ENCODE measurements at places on chromosomes 12 and 14. TPM values are rescaled to one million over a fixed set of nuclear protein-coding genes. Genes with fewer than 3 reads are reported as not detected.
A peak's percentile ranks its signal among the peaks of the same experiment; 100 is the strongest.

DNA sequence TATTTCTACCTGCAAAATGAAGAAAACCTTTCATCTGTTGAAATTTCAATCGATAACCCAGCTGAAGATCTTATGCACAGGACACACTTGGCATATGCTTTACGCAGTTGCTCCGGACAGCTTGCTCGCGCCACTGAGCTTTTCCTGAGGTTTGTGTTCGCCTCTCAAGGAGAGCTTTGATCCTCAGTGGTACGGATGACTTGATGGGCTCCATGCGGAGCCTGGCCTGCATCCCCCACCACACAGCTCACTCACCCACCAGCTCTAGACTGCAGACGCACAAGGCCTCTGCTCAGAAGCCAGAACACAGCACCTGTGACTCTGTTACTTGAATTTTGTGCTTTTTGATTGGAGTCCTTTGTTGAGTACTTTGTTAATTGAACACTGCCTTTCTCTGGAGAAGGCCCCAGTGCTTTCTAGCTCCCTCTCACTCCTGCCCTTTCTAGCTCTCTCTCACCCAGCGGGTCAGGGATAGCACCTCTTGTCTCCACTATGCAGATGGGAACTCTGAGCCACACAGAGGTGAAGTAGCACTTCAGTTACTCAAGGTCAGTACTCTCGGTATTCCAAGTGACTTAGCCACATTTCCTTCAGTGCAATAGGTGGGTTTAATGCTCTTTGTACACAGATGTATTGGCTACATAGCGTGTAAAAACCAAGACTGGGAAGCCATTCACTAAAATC, 52.1 kb downstream of the TBC1D30 start:
- H3K27me3 ChIP-seq: no peaks in the 10 kb centered on the region
- no peaks in the 10 kb centered on the region for H3K4me1 ChIP-seq
- no peaks in the 10 kb centered on the region for H3K36me3 ChIP-seq
- no peak overlapping the region for H3K27ac ChIP-seq
- H3K4me3 ChIP-seq: no peak overlapping the region

GRCh38 chr12:50051101-50051806, 6.1 kb upstream of the ASIC1 start:
- DNase-seq: no peak
- no peak overlapping the region for H3K27ac ChIP-seq
- no peak overlapping the region for H3K4me3 ChIP-seq
- peaks cover 8% of the 10 kb centered on the region for H3K4me1 ChIP-seq
- peaks cover 11% of the 10 kb centered on the region for H3K27me3 ChIP-seq
- no peaks in the 10 kb centered on the region for H3K36me3 ChIP-seq

GRCh38 chr14:38207736-38208617, at the start of gene SSTR1:
TSS of gene SSTR1 (plus strand) at chr14:38207904. CDS start at chr14:38209390, 1,486 bp downstream.
- no peaks in the 10 kb centered on the region for H3K4me1 ChIP-seq
- H3K27me3 ChIP-seq: peaks cover 85% of the 10 kb centered on the region
- peak; percentile 27 for DNase-seq

DNA sequence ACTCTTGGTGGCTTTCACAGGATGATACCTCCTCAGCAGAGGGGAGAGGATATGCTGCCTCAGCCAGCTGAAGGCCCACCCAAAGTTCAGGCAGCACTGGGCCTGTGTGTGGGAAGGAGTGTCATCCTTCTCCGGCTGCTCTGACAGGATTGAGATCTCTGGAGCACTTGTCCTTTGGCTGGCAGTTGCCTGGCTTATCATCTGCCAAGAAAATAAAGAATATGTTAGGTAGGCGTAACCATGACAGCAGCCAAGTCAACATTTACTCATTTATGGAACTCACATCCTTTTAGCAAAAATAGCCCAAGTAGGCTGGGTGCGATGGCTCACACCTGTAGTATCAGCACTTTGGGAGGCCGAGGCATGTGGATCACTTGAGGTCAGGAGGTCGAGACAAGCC, 68.5 kb downstream of the PPFIBP1 start:
- no peak for DNase-seq
- no peaks in the 10 kb centered on the region for H3K36me3 ChIP-seq
- H3K4me3 ChIP-seq: no peak overlapping the region
- no peaks in the 10 kb centered on the region for H3K4me1 ChIP-seq
- no peak overlapping the region for H3K27ac ChIP-seq

DNA sequence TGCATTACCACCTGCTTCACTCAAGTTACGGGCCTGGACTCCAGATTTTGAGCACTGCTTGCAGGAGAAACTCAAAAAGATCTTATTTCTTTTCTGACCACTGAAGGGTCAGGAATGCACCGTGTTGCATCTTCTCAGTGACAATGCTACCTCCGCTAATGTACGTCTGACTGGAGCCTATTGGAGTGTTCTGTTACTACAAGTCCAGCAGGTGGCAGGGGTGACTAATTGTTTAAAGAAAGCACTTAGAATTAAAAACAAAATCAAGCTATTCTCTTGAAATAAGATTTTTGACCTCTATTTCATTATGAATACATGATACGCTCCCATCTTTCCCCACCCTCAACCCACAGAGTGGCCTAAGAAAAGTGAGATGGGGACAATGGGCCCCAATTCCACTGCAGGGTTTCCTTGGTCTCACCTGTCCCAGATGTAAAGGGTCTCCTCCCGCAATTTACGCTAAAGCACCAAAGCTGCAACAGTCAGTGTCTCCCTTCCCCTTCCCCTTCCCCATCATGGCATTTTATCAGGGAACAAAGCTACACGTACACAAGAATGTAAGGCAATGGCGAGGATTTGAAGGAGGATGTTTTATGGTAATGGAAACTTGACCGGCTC, 2.2 kb downstream of the TBPL2 start:
- H3K27ac ChIP-seq: no peak overlapping the region
- H3K4me3 ChIP-seq: no peak overlapping the region
- DNase-seq: peak; percentile 78
- no peaks in the 10 kb centered on the region for H3K36me3 ChIP-seq
- H3K4me1 ChIP-seq: no peaks in the 10 kb centered on the region

GRCh38 chr14:22040781-22041125, 367.1 kb upstream of the OR4E1 start:
- peaks cover 4% of the 10 kb centered on the region for H3K27me3 ChIP-seq
- H3K4me1 ChIP-seq: no peaks in the 10 kb centered on the region
- H3K4me3 ChIP-seq: no peak overlapping the region
- H3K36me3 ChIP-seq: no peaks in the 10 kb centered on the region

DNA sequence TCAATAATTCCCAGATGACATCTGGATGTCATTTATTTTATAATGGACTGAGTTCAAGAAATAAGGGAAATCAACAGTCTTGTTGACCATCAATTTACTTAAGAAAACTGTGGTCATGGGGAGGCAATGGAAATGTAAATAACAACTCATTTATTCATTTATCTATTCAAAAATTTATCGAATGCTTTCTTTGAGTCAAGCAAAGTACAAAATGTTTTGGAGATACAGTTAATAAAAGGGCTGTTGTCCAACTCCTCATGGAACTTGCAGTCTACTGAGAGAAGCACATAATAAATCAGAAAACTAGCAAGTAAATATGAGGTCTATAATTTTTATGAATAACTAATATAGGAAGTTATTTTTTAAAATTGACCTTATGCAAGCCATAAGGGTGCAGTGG, 65.5 kb upstream of the KITLG start:
- H3K27ac ChIP-seq: no peak overlapping the region
- no peaks in the 10 kb centered on the region for H3K4me1 ChIP-seq
- H3K27me3 ChIP-seq: no peaks in the 10 kb centered on the region
- no peak overlapping the region for H3K4me3 ChIP-seq
- no peak for DNase-seq
- no peaks in the 10 kb centered on the region for H3K36me3 ChIP-seq

SLC4A8 gene
- 4.9 TPM for total RNA-seq

DNA sequence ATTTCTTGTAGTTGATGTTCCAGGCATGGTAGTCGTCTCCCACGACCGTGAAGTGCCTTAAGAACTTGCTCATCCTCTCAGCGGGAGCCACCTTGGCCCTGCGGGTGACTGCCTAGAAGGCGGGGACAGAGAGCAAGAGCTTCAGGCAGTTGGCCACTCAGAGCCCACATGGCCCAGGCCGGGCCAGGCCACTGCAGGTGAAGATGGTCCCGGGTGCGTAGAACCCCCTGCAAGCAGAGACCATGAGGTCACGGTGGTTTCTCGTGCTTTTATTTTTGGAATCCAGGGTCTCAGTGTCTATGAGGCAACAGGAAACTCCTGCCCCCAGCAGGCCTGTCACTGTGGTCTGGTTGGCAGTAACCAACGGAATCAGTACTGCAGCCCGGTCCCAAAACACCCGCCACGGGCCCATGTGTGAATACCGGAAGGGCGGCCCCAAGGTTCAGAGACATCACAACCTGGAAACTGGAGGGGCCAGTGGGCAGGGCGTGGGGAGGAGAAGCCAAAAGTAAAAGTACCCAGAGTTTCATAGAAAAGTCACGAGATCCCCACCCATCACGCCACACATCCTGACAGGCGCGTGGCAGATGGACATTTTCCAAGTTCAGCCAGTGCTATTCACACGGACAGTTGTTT, 27.5 kb downstream of the HVCN1 start:
- H3K4me1 ChIP-seq: no peaks in the 10 kb centered on the region
- H3K27ac ChIP-seq: no peak overlapping the region
- H3K36me3 ChIP-seq: no peaks in the 10 kb centered on the region
- no peaks in the 10 kb centered on the region for H3K27me3 ChIP-seq
- H3K4me3 ChIP-seq: no peak overlapping the region

GRCh38 chr12:34106172-34106571, 83.9 kb downstream of the ALG10 start:
- H3K36me3 ChIP-seq: no peaks in the 10 kb centered on the region
- no peak for DNase-seq
- no peaks in the 10 kb centered on the region for H3K4me1 ChIP-seq
- H3K27me3 ChIP-seq: no peaks in the 10 kb centered on the region
- no peak overlapping the region for H3K4me3 ChIP-seq

DNA sequence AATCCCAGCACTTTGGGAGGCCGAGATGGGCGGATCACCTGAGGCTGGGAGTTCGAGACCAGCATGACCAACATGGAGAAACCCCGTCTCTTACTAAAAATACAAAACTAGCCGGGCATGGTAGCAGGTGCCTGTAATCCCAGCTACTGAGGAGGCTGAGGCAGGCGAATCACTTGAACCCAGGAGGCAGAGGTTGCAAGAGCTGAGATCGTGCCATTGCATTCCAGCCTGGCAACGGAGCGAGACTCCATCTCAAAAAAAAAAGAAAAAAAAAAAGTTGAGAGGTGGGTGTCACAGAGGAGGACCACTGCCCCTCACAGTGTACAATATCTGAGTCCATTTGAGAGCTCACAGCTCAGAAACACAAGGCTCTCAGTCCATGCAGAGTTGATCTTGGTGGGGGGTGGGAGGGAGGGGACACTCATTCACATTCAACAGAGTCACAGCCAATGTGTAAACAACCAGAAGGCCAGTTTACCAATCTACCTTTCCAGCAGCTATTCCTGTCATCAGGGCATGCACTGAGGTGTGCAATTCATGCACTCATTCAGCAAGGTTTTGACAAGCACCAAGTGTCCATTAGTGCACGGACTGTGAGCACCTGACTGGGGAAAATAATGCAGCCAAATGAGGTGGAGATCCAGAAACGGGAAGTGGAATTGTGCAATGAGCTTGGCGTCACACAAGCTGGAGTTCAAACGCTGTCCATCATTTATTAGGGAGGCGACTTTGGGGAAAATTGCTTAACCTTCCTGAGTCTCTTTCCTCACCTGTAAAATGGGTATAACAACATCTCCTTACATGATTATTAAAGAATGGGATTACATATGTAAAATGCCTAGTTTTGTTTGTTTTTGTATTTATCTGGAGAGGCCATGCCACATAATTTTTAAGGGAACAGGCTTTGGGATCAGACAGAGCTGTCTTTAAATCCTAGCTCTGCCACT, 4.4 kb upstream of the EIF5 start:
- H3K36me3 ChIP-seq: no peaks in the 10 kb centered on the region
- no peaks in the 10 kb centered on the region for H3K4me1 ChIP-seq
- H3K27me3 ChIP-seq: no peaks in the 10 kb centered on the region

DNA sequence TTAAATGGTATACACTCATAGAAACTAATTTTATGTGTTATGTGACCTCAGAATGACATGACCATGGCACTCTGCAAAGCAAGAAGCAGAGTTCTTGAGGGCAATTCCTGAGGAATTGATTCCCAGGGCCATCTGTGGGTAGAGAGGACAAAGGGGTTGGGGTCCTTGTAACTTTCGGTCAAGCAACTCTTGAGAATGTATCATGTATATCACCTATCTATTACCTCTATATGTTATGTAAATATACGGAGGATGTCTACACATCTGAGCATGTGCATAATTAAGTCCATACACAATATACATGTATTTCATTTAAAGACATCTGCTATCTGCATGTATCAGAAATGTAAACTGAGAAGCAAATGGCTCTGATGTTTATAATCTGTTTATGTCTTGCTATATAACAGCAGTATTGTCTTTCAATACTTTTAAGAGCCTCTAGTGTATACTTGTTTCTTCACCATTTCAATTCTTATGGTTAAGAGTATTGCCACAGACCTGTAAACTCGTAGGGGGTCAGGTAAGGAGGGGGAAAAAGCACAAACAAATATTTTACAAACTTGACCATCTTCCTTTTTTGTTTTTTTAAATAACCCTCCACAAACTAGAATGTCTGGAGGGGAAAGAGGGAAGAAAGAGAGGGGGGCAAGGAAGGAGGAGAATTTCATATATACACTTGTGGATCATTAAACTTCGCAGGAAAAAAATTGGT, 4.5 kb downstream of the FOXA1 start:
- H3K27ac ChIP-seq: no peak overlapping the region
- H3K4me1 ChIP-seq: peaks cover 6% of the 10 kb centered on the region
- peaks cover 99% of the 10 kb centered on the region for H3K27me3 ChIP-seq
- no peak for DNase-seq
- no peaks in the 10 kb centered on the region for H3K36me3 ChIP-seq

Data from cardiac muscle cell (in vitro differentiated cells and primary cell).